ENCODE measurements at places on chromosomes 6 and 20. TPM values are rescaled to one million over a fixed set of nuclear protein-coding genes. Genes with fewer than 3 reads are reported as not detected.

The VNN1 gene
- total RNA-seq: 1.4 TPM

The TINAG gene
- not detected for total RNA-seq

DNA sequence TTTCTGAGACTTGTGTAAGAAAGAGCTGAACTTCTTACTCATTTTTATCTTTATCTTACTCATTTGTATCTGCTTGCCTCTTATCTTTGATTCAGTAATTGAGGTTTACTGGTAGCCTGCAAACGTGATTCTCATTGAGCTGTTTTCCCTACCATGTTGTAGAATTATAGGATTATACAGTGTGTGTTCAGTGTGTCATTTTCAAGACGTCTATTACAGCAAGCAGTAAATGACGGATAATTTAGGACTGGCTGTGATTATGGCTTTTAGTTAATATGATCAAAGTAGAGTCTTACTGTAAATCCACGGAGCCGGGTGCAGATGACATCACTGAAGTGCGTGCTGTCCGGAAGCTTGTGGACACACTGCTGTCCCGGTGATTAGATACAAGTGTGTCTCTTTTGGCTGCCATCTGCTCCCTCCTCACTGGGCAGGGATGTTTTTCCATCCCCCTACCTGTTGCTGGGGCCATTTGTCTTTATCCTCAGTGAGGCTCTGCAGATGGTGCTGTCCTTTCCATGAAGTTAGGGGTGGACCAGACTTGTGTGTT, 6.0 kb downstream of the NELFCD start:
- no peak overlapping the region for H3K27ac ChIP-seq
- no peaks in the 10 kb centered on the region for H3K27me3 ChIP-seq
- peaks cover 36% of the 10 kb centered on the region for H3K4me1 ChIP-seq
- H3K4me3 ChIP-seq: no peak overlapping the region
- no peak for DNase-seq

- H3K27me3 ChIP-seq: no peaks in the 10 kb centered on the region
- H3K36me3 ChIP-seq: no peaks in the 10 kb centered on the region
- no peaks in the 10 kb centered on the region for H3K4me1 ChIP-seq
- H3K4me3 ChIP-seq: no peak overlapping the region
- DNase-seq: no peak
These were observed 37.0 kb downstream of the NDUFAF5 start for GRCh38 chr20:13821876-13822275.

GRCh38 chr6:55669028-55669427, 90.0 kb upstream of the HMGCLL1 start:
- H3K27ac ChIP-seq: no peak overlapping the region
- H3K4me1 ChIP-seq: no peaks in the 10 kb centered on the region
- H3K27me3 ChIP-seq: no peaks in the 10 kb centered on the region
- no peaks in the 10 kb centered on the region for H3K36me3 ChIP-seq

- H3K27ac ChIP-seq: no peak overlapping the region
- DNase-seq: no peak
- H3K27me3 ChIP-seq: no peaks in the 10 kb centered on the region
- H3K36me3 ChIP-seq: peaks cover under 1% of the 10 kb centered on the region
These were observed 2.4 kb downstream of the SLC22A1 start for GRCh38 chr6:160124007-160124406.
